Hematopoietic multipotent progenitor cell (in vitro differentiated cells): ENCODE measurements at places on chromosomes 2 and 18. TPM values are rescaled to one million over a fixed set of nuclear protein-coding genes. Genes with fewer than 3 reads are reported as not detected.

DNA sequence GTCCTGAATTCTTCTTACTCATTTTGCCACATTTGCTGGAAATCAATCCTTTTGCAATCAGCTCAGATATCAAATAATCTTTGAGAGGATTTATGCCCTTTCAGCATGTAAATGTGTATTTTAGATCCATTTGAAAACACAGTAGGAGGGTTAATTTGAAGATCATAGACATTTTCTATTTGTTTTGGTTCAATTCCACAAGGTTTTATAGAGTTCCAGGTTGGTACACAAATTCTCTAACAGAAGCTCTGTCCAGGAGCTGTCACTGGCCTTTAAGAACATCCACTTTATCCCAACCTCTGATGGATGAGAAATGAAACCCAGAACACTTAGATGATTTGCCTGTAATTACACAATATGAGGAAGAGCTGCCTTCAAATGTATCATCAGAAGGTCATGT lies 157.3 kb upstream of the CHAC2 start:
- no peak for DNase-seq

DNA sequence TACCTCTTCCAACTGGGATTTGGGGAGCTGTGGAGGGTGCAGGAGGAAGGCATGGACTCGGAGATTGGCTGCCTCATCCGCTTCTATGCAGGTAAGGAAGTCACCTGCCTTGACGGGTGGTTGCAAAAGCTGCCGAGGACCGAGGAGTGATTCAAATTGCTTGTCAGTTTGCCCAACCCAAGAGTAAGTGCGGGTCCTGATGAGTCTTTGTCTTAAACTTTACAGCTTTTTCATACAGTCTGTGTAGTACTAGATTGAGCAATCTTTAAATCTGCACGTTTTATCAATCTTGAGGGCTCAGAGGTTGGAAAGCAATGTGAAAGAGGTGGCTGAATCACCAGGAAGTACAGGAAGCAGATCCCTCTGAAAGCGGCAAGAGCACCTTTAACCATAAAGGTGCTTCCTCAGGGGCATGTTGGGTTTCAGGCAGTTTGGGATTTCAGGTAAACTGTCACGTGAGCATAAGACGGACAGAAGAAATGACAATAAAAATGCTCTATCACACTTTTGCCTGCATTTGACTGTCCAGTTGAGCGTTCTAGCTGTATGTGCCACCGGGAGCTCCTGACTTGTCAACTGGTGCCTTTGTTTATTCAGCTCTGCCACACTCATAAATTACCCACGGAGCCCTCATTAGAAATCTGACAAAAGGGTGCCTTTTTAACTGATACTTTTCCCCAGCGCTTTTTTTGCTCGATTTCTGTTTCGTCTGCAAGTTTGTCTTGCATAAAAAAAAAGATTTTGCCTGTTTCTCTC lies 2.0 kb downstream of the PHLPP1 start:
- DNase-seq, result peak; percentile 34

DNA sequence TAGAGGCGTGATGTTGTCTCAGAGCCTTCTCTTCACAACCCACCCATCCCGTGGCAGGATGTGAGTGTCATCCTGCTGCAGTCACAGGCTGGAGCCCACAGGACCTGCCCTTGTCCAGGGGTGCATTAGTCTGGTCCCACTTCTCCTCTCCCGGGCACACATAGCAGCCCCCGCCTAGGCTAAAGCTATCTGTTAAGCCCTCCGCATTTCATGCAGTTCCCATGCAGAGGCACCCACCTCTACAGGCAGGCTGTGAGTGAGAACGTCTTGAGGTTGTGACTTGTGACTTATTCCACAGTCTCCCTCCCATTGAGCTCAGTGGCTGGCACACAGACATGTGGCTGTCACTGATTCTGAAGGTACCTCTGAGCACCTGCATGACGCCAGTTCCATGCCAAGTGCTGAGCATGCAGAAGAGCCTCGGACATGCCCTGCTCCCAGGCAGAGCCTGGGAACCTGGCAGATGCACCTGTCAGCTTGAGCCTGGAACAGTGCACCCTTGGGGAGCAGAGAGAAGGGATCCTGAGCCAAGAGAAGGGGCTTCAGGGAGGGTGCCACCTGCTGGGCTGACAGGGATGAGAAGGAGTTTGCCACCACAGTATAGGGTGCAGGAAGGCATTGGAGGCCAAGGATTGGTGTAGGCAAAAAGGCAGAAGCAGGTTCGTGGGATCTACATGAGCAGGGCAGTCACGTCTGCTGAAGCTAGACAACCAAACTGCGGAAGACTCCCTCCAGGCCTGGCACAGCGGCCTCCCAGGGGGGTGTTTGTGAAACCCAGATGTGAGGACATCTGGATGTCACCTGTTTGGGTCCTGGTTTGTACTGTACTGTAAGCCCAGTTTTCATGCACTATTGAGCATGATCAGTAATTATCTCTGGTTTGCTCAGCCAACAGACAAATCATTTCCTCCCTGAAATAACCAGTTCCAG lies 213.6 kb downstream of the GLI2 start:
- peak; percentile 46 for DNase-seq

The PSD4 gene
- 68.7 TPM for total RNA-seq

GRCh38 chr18:38402509-38402908 lies 836.9 kb upstream of the CELF4 start:
- no peak for DNase-seq

The GNLY gene
- total RNA-seq, result 0.27 TPM

The CCDC148 gene
- total RNA-seq, result not detected

The KLHL14 gene
- 0.27 TPM for total RNA-seq

The ALPI gene
- not detected for total RNA-seq

DNA sequence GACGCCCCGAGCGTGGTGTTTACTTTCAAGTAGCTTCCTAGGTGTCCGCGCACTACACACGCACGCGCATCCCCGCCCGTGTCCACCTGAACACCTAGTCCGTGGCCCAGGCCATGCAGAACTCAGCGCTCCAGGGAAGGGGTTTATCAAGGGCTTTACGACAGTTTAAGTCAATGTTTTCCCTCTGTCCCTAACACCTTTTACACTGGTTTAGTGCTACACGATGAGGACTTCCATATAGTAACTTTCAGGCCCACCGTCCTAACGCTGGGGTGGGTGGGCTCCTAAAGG lies 1.4 kb upstream of the BCL2 start:
- no peak for DNase-seq

- no peak for DNase-seq
Measured at GRCh38 chr2:150639383-150639782, 151.9 kb upstream of the RND3 start.

GRCh38 chr2:216149741-216150140 lies 40.6 kb downstream of the XRCC5 start:
- no peak for DNase-seq

GRCh38 chr18:73973972-73974371 lies 173.7 kb downstream of the FBXO15 start:
- DNase-seq, result no peak

DNA sequence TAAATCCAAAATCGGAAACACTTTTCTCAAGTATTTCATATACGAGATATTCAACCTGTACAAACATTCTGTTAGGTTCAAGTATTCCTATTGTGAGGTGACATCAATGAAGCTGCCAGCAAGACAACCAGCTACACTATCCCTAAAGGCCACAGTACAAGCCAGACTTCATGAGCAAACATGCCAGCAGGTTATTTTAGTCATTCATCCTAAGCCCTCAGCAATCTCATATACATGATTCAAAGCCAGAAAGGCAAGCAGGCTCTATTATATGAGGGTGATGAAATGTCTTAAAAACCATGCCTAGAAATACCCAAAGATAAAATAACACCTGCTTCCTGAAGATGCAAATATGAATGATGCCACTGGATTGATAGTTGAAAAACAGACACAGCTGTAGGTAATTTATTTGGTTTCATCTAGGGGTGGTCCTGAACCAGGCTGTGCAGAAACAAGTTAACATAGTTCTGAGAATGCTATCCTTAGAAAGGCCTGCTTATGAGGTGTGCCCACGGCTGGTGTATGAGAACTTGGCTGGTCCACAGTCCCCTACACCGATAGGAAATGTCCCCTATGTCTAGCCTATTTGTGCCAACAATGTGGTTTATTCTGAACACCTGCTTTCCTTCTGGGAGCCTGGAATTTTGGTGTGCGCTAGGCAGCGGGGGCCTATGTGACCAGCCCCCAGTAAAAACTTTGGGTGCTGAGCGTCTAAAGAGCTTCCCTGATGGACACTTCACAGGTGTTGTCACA lies 48.2 kb upstream of the KIDINS220 start:
- no peak for DNase-seq

- DNase-seq, result no peak
Measured at GRCh38 chr2:142307086-142307485, 176.3 kb upstream of the LRP1B start.

DNA sequence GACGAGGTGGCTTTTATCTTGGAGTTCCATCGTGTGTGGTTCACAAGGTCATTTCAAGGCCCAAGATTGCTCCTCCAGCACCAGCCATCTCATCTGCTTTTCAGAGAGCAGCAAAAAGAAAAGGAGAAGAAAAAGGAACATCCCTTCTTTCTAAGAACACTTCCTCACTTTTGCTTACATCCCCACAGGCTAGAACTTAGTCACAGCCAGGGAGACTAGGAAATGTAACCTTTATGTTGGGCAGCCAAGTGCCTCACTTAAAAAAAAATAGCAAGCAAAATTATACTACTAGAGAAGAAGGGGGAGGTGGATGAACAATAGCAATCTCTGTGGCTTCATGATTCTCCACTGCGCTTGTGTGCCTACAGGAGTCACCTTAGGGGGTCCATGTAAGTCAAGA lies 141.8 kb downstream of the SMAD2 start:
- DNase-seq, result no peak

- DNase-seq, result no peak
Measured at GRCh38 chr18:39969803-39970494, 1985.1 kb upstream of the PIK3C3 start.

The ZC3H6 gene
- 4.8 TPM for total RNA-seq

- no peak for DNase-seq
Measured at GRCh38 chr18:79784071-79784913, 13.4 kb upstream of the KCNG2 start.

DNA sequence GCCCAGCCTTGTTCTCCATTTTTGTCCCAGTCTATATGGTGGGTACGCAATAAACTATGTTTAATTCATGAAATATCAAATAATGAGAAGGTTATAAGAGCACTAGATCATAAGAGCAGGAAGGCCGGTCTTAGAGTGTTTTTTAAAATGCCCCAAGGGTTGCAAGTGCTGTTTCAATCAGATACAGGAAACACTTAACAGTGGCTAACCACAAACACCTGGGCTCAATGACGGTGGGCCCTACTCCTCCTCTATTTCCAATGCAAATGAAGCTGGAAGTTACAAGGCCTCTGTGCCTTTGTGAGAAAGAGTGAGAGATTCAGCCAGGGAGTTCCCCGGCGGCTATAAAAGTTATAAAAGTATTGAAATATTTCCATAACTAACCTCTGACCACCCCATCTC lies 18.9 kb upstream of the WDR33 start:
- peak; percentile 91 for DNase-seq

DNA sequence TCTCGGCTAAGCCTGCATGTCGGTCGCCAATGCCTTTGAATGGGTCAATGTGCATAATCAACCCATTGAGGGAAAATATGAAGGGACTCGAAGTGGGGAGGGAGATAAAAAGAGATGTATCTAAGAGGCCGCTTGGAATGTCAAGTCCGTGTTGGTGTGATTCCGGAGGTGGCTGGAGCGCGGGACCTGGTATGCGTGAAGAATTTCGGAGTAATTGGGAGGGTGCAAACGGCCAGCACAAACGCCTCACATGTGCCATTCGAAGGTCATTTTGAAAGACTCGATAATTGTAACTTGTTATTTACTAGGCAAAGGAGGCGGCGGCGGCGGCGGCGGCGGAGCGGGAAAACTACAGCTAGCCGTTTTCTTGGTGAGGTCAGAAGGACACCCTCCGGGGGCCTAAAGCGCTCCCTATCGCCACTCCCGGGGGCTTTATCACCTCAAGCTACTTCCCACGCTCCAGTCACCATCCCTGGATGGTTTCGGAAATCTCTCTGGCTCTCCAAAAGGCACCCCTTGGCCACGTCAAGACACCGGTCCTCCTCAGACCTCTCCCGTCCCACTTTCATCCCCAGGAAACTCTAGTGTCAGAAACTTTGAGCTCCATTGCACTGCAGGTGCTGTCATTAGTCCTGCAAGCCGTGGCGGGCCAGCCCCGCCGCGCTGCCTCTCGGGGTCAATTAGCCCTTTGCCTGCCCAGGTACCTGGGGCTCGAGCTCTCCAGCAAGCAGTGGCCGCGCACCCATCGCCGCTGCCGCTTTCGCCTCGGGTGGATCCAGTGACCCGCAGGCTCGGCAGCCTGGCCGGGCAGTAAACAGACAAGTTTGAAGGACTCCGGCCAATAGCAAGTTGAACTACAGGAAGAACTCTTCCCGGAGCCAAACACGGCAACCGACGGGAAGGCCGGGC lies 1.5 kb downstream of the ERBB4 start:
- DNase-seq, result no peak
